ENCODE measurements at places on chromosomes 6 and 20.

- DNase-seq, result no peak
Measured at GRCh38 chr6:49676671-49677281, 36.6 kb downstream of the CRISP2 start.

DNA sequence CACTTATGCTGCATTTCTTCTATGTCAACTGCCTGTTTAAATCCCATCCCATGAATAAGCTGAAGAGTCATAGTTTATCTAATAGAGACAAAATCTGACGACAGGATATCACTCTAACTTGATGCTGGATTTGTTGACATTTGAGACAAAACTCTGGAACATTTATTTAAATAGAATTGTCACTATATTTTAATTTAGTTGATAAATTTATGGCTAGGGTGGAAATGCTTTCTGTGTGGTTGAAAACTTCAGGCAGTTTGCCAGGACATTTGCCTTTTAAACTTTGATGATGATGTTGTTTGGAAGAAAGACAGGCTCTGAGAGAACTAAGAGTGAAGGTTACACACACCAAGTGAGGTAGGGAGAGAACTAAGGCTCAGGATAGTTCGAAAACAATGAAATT lies 68.1 kb downstream of the GJA1 start:
- no peak for DNase-seq

DNA sequence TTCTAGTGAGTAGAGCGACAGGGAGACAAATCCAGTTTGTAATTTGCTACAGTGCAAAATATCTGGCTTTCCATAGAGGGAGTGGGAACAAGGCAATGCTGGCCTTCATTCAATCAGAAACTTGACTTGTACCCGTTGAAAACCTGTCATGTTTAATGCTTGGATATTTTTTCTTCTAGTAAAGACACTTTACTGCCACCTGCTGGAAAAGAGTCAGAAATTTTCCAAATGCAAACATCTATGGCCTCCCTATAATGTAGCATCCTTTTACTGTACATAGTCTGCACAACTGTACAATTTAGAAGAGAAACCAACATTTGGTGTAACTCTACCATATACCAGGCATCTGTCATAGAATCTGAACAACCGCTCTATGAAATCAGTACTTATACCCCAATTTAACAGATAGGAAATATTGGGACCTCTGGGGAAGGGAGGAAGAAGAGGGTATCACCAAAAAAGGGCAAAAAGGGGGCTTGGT lies 16.7 kb upstream of the TBC1D20 start:
- DNase-seq, result no peak

DNA sequence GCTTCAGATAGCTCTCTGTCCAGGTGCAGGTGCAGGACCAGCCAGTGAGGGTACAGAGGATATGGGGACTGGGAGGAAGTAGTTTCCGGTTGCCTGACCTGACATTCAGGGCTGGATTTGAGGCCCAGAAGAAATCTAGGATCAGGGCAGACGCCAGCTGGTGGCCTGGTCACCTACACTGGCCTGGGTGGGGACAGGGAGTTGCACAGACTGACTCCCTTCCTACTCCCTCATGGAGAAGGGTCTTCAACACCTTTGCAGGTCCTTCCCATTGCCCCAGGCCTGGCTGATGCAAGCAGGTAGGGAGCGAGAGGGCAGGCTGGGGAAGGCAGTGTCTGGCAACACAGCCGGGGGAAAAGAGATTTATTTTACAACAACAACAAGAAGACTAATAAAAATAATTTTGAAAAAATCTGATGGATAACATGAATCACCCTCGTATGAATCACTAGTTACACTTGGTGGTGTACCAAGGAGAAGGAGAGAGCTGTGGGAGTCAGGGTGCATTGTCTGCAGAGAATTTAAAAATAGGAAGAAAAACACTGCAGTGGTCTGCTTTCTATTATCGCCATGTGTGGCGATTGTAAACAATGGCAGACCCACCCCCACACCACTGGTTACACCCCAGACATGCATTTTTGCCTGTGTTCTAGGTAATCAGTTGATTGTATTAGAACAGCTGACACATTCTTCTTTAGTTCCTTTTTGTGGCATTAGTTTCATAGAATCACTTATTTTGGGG lies 62.3 kb upstream of the SNX9 start:
- peak; percentile 62 for DNase-seq

GRCh38 chr6:191487-192312 lies 100.6 kb upstream of the DUSP22 start:
- DNase-seq, result no peak

DNA sequence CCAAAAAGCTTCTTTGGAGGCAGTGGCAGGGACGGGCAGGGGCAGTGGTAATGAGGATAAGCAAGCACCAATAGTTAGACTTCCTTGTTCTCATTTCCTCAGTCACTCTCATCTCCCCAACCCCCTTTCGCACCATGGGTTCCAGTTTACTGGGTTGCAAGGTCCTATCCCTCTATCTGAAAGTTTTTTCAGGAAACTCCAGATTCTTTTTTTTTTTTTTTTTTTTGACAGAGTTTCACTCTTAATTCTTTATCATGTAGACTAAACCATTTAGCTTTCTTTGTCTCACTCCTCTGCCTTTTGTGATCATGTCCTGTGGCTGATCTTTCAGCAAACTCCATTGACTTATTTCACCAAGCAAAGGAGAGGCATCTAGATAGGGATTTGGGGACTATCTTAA lies 51.4 kb upstream of the GMDS start:
- no peak for DNase-seq

DNA sequence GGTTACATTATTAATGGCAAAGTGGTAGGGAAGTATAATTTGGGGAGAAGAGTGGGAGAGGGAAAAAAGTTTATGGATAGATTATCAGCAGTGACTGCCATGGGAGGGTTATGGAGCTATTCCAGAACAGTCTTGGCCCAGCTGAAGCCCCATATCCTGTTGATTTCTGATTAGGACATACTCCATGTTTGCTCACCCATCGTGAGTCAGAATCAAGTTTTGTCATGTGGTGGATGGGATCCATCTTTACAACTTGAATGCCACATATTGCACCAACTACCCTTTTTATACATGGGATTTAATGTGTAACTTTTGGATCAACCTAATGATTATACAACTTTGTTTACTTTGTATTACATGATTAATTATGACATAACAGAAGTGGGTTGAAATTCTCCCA lies 217.0 kb downstream of the HAO1 start:
- DNase-seq, result no peak

GRCh38 chr6:168041928-168042327 lies 37.1 kb downstream of the FRMD1 start:
- no peak for DNase-seq

- DNase-seq, result no peak
Measured at GRCh38 chr6:168106633-168107005, 27.6 kb upstream of the FRMD1 start.

DNA sequence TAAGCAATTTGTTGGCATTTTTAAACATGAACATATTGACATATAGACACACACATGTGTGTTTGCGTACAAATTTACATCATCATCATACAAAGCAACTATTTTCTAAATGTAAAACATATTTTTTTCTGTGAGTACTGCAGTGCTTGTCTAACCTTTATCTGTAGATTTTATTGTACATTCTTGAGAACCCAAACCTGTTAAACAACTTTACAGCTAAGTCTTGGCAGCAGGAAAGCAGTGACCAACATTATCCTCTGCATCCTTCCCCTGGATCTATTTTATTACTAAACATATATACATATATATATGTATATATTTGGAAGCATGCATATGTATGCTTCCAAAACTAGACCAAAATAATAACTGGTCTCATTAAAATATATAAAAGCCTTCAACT lies 10.4 kb upstream of the PLCB1 start:
- no peak for DNase-seq

DNA sequence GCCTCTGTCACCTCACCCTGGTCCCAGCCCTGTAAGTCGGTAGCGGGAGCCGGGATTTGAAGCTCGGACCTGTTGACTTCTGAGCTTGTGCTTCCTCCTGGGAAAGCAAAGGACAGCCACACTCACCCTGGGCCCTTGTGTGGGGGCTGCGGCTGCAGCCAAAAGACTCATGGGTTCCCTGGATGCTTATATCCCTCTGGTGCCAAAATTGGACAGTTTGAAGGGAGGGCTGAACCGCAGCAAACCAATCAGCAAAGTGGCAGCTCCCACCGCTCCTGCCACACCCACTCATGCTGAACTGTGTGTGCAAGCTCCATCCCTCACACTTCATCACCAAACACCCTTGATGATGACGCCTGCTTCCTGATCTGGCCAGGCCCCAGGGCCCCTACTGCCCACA lies 3.9 kb upstream of the CCN5 start:
- no peak for DNase-seq

DNA sequence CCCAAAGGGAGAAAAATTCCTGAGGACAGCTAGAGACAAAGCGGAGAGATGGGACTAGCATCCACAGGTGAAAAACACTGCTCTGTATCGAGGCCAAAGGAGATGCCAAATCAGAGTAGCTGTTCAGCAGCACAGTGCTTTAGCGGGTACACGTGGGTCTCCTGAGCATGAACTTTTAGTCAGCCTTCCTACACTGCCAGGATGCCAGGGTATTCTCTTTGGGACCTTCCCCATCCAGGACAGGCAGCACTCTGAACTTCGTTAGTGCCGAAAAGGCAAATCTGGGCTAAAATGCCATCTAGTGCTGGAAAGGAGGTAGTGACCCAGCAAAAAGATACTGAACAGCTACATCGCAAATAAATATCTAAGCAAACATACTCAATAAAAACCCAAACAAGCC lies 64.9 kb downstream of the C6orf58 start:
- peak; percentile 12 for DNase-seq

- no peak for DNase-seq
Measured at GRCh38 chr6:100173211-100173610, 179.2 kb upstream of the MCHR2 start.

GRCh38 chr6:26071135-26071534 lies 16.1 kb upstream of the HFE start:
- no peak for DNase-seq

- DNase-seq, result no peak
Measured at GRCh38 chr6:35262596-35262995, 3.1 kb downstream of the ZNF76 start.

DNA sequence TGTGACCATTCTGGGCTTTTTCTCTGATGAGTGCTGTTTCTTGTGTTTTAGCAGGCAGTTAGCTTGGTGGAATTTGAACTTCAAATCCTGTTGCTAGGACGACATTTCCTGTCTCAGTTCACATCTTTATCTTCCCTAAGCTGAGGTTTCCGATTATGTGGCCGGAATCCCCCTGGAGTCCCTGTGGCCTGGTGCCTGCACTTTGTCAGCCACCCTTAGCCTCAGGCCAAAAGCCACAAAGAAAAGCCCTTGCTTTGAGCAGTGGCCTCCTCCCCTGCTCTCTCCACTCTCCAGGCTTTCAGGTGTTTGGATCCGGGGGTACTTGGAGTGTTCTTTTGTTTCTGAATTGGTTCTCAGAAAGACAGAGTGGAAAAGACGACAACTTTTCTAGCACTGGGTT lies 59.9 kb upstream of the PMEPA1 start:
- DNase-seq, result no peak

- no peak for DNase-seq
Measured at GRCh38 chr6:84921891-84922290, 157.5 kb upstream of the TBX18 start.

GRCh38 chr6:6680526-6680925 lies 92.0 kb downstream of the LY86 start:
- no peak for DNase-seq

GRCh38 chr20:13426870-13427269 lies 205.8 kb downstream of the ISM1 start:
- DNase-seq, result no peak

DNA sequence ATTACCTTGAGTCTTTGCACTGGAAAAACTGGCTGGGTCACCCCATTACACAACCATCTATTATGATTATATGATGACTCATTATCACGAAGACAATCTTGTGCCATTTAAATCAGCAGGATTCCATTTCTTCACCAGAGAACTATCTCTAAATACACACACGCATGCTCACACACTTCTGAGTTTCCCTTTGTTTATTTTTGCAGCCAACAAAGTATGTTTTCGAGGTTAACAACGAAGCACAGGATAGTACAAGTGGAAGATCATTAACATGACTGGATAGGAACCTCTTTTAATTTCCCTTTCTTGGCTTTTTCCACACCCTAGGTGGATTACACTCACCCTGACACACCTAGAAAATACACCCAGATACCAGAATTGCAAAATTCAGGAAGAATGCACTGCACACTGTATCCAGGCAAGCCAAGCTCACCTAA lies 18.9 kb downstream of the PERP start:
- no peak for DNase-seq

- no peak for DNase-seq
Measured at GRCh38 chr6:24905483-24905882, 30.3 kb downstream of the RIPOR2 start.

- DNase-seq, result no peak
Measured at GRCh38 chr20:2405693-2406065, 25.0 kb downstream of the TGM6 start.

All from activated T-cell treated with anti-CD3 and anti-CD28 coated beads, Interleukin-2, amount 50 U/mL, for 1 hour (primary cell).